ENCODE measurements at places on chromosomes 11 and 22.

DNA sequence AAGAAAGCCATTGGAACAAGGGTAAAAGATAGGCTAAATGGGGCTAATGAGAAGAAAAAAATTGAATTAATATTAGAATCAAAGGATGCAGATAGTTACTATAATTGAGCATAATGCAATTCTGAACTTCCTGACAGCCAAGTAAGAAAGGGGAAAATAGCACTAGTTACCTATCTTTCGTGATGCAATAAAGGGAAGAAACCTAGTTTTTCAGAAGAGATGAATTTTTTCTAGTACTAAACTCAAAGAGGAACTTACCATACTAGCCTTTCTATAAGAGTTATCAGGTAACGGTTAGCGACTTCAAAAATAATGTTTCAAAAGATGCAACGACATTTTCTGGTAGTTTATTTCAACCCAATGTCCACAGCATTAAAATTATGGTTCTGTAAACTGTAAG is 8.8 kb upstream of the WT1 start:
- DNase-seq, result no peak

- no peak for DNase-seq
Measured at GRCh38 chr11:69529001-69529400, 47.5 kb downstream of the LINC01488 start.

DNA sequence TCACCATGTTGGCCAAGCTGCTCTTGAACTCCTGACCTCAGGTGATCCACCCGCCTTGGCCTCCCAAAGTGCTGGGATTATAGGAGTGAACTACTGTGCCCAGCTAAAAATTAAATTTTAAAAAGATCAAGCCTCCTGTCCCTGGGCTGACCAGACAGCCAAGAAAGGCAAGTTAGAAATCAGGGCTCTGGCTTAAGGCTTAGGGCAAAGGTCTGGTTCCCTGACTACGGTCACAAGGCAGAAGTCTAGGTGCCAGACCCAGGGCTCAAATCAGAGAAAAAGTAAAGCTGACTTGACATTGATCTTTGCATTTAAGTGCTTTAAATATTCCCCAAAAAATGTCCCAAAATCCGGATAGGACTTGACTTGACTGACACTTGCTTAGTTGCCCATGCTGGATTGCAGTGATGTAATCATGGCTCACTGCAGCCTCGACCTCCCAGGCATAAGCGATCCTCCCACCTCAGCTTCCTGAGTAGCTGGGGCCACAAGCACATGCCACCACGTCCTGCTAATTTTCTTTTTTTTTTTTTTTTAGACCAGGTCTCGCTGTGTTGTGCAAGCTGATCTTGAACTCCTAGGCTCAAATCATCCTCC is 17.3 kb upstream of the CRKL start:
- no peak for DNase-seq

DNA sequence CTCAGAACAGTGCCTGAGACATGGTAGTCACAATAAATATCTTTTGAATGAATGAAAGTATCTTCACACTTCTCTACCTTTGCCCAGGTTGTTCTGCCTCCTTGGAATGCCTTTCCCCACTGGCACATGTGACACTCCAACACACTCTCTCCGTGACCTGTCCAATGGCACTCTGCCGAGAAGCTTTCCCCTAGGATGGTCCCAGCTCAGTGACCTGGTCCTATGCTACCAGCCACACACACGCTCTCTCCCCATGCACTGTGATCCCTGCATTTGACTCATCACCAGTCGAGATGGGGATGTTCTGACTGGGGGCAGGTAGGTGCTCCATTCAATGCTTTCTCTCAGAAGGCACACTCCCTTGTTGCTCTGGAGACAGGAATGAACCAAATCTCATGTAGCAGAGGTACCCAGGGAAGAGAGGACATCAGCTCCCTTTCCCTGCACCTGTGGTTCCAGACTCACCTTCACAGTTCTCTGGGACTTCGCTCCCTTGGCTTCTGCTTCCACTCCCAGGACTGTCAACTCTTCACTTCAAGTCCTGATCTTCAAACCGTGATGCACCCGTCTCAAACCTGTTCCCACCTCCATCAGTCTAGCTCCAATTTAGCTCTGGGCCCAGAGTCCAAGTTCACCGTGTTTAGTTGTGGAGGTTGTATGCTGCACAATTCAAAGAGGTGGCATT is 30.7 kb upstream of the LMO1 start:
- no peak for DNase-seq

GRCh38 chr22:17237038-17237668 is 17.9 kb upstream of the ADA2 start:
- no peak for DNase-seq

- no peak for DNase-seq
Measured at GRCh38 chr11:11971906-11972547, 36.4 kb downstream of the DKK3 start.

DNA sequence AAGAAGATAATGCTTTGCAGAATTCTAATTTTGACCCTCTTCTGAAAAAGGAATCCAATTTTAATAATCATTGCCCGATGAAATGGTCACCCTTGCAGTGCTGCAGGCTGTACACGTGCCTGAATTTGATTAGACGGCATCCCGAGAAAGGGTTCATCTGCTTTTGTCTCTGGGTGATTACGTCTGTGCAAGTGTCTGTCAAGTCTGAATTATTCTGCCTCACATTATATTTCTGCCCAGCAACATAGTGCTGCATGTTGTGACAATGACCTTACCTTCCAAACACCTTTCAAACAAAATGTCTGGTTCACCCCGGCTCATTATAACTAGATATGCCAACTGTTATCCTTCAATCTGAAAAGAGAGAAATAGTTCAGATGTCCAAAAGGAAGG is 164.1 kb downstream of the MAML2 start:
- no peak for DNase-seq

- no peak for DNase-seq
Measured at GRCh38 chr11:107370390-107370789, 87.2 kb downstream of the CWF19L2 start.

- DNase-seq, result no peak
Measured at GRCh38 chr22:18952022-18952421, 15.9 kb upstream of the PRODH start.

GRCh38 chr11:92246630-92247029 is 22.0 kb downstream of the FAT3 start:
- DNase-seq, result no peak

DNA sequence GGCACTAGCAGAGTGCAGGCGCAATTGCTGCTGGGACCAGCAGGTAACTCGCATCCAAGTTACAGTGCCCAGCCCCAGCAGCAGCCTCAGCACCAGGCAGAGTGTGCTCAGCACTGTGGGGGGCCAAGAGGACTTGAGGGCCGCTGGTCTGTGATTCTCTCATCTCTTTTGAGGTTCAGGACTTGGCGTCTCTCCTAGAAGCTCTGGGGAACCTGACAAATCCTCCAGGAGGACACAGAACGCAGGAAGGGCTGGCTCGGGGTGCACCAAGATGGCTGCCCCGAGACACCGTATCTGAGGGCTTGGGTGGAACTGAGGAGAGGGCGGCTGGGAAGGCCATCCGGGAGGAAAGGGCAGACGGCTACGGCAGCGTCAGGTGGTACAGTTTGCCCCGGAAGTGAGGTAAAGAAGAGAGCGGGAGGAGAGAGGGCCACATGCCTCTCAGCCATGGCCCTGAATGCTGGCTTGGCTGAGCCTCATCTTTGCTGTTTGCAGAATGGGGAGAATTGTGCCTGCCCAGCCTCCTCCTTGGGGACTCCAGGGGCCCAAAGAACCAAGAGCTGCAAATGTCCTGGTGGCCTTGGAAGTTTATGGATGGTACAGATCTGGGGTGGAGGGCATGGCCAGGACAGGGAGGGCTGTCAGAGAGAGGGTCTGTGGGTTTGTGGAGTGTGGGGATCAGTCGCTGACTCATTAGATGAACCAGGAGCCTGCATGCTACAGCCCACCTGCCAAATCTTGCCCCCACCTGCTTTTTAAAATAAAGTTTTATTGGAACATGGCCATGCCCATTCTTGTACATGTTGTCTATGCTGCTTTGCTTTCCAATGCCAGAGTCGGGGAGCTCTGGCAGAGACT is 78.0 kb downstream of the MYEOV start:
- DNase-seq, result no peak

GRCh38 chr11:33864479-33864878 is 27.4 kb downstream of the LMO2 start:
- no peak for DNase-seq

DNA sequence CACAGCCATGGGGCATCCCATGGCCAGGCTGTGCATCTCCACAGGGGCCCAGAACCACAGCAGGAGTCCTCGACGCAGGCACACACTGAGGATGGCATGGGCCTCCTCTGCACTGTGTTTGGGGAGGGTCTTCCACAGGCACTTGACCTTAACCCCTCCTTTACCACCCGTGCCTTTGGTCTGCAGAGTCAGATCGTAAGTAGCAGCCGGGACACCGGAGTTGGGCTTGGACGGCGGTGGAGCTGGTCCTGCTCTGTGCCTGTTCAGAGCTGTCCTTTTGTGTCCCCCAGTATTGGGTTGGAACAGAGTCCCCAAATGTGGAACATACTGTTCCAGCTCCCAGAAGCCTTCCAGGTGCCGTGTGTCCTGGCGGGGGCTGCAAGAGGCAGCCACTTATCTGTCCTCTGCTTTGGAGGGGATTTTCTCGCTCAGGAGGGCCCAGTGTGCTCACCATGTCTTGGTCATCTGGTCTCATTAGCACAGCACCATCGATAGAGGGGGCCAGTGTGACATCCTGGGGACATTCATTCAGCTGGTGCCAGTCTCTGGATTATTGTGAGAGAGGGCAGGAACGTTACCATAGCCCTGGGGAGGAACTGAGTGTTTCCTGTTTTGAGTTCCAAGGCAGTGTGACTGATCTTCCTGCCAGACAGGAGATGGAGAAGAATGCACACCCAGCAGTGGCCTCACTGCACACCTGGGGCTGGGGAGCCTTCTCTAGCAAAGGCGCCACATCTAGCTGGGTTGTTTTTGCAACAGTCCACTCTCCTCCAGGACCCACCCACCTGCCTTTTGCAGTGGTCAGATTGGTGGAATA is 12.4 kb downstream of the CRELD2 start:
- peak; percentile 50 for DNase-seq

DNA sequence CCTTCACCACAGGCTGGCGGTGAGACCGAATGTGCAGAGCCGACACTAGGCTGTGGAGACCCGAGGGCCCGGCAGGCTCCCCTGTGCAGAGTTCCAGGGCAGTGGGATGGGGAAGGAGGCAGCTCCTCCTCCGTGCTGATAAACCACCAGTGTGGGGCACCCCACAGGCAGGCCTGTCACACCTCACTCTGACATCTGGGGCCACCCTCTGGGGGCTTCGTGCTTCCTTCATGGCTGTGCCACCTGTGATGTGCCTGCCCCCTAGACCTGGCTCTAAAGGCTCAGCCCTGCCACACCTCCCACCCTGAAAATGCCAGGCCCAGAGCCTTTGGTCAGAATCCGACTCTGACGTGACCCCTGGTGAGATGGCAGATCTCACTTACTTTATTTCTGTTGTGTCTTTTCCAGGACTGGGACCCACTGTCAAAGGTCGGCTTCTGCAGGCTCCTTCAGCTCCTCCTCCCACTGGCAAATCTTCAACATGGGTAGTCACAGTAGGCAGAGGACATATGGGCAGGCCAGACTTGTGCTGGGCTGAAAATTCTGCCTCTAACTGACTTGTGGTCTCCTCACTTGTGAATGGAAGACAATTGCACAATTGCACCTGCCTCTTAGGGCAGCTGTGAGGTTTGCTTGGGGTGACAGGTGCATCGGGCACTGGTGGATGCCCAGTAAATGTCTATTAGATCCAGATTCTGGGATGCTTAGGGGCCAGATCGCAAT is 46.2 kb upstream of the TSKU start:
- DNase-seq, result no peak
